NCI-H748 treated with DMSO at 0.1 percent for 48 hours (cell line): ENCODE measurements at places on chromosomes 5 and 9.
A peak's percentile ranks its signal among the peaks of the same experiment; 100 is the strongest.

DNA sequence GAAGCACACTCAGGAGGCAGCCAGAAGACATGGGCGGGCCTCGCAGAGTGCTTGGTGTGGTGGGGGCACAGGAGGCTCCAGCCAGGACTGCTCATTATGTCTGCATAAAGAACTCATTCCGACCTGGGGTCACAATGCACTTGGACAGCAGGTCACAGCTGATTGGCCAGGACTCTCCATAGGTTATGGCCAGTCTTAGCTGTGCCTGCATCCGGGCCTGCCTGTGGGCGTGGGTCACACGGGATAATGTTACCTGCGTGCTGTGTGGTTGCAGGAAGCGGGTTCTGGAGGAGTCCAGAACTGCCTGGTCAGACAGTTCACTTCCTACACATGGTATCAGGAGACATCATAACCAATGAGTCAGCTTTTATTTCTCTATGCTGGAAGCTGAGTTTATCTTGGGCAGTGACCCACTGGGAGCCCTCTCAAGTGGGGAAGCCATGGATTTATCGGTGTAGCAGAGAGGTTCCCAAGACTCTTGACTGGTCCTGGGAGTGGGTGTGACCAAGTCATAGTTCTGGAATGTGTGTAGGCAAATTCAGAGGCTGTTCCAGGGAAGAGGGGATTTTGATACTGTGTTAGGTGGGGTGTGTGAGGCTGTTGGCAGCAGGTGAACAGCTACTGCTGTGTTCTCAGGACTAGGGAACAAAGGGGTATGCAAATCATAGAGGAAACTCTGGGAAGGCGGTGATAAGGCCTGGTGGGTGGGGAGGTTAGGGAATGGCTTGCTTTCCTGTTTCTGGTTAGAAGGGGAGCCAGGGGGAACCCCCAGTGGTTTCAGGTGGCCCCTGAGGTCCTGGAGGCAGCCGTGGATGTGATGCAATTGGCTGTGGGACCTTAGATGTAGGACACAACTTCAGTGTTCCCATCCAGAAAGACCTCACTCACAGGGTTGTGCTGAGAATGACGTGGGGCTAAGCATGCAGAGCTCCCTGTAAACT is 51.3 kb downstream of the ARHGEF37 start:
- DNase-seq = no peak

DNA sequence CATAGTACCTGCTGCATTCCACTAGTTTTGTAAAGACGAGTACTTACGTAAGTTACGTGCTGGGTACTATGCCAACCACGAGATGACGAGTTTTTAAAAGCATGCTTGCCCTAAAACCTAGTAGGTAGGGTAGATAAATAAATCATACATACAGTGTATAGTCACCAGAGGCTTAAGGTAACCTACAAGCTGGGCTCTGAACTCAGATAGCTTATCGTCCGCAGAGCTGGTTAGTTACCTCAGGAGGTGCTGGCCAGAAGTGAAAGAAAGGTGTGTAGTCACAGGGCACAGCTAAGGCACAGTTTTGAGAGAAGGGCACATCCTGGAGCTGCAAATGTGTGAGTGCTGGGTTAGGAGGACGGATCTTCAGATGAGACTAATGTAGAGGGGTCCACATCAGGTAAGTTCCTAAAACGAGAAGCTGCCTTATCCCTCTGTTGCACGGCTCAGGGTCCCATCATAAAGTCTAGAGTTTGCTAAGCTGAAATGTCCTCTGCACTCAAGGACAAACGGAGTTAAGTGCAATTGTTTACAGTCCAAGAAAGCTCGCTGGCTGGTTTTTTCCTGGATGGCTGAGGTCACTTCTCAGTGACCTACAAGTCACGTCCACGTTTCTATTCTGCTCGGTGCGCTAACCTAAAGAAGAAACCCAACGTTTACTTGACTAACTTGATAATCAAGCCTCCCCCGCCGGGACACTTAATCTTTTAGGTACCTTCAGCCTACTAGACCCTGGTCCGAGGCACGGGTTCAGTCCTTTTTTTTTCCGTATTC is 1.1 kb upstream of the SNX24 start:
- DNase-seq = no peak

DNA sequence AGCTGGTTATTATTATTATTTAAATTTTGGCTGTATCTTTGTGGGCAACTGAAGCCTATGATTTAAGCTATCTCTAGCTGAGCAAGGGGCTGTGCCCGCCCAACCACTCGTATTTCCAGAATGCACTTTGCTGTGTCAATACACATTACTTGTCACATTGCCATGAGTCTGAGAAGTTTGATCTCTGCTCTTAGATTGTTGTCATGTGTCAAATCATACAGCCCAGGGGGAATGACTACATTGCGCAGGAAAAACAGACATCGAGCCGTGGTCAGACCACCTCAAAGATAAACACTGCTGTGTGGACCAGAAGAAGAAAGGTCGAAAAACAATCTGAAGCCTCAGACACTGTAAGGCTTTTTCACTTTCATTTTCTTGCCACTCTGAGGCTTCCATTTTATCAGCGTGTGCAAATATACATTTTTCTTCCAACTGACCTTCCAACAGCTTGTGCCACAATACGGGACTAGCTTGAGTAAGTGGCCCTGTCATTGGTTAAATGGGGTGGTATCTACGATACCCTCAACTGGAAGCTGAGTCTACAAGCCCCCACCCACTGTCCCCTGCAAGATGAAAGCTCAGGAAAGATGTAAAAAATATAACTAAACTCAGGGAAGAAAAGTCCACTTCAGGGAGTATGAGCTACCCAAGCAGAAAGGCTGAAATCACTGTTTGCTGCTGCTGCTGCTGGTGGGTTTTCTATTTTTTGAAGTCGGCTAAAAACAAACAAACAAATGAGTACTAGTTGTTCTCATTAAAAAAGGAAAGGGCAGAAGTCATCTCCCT is 603.0 kb downstream of the BNC2 start:
- peak; percentile 21 for DNase-seq

- DNase-seq = no peak
Observed at GRCh38 chr9:81893929-81894328, 34.3 kb upstream of the SPATA31D4 start.

DNA sequence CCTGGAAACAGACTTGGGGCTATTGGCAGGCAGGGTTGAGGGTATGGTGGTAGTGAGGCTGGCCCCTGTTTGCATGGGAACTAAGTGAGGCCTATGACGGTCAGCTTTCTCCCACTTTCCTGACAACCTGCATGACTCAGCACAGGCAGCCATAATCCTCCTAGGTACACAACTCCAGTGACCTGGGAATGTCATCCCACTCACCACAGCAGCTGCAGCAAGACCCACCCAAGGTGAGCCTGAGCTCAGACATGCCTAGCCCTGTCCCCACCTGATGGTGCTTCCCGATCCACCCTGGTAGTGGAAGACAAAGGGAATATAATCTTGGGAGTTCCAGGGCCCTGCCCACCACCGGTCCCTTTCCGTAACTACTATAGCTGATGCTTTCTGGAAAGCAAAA is 178.7 kb downstream of the NDUFS4 start:
- DNase-seq = no peak

DNA sequence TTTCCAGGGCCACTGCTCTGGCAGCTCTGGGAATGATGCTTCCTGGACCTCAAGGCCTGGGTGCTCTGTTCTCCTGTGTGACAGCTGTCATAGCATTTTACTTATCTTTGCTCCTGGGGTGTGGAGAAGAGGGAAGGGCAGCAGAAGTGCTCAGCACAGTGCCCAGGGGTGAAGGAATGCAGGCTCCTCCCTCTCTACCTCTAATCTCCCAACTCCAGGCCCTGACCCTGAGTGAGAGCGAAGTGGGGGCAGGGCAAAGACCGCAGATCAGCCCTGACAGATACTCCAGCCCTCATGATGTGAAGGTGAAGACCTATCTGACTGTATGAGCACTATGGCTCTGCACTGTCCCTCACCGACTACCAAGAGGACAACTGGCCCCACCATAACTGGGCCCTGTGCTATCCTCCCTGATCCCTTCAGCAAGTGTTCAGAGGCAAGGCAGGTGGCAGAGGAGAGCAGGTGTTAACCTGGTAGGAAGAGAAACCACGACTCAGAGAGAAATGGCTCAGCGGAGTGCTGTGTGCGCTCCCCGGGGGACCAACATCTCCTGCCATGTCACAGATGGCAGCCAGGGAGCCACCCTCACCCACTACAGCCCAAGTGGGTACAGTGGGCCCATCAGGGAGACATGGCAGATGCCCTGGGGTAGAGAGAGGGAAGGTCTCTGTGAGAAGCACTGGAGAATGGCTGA is 16.8 kb downstream of the ACSL6 start:
- no peak for DNase-seq

- no peak for DNase-seq
Observed at GRCh38 chr9:112249277-112249676, 74.2 kb upstream of the SUSD1 start.

- no peak for DNase-seq
Observed at GRCh38 chr5:110064603-110065268, 375.0 kb downstream of the MAN2A1 start.

DNA sequence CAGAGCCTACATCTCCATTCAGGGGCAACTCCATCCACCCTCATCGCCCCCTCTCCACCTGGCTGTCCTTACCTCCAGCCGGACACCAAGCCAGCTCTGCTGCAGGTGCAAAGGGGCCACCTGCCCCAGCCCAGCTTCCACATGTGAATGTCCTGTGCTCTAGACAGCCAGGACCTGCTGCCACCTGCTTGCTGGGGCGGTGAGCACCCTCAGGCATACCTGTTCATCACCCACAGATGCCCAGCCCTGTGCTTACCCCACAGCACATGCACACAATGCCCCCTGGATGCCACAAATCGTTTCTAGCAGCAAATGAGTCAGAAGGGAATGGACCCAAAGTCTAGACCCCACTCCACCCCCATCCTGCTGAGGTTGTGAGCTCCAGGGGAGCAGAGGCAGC is 13.3 kb upstream of the NKD2 start:
- DNase-seq = no peak

GRCh38 chr9:108579757-108580439 is 275.9 kb downstream of the ACTL7B start:
- no peak for DNase-seq

GRCh38 chr9:93900971-93901861 is 53.9 kb downstream of the BARX1 start:
- DNase-seq = no peak

DNA sequence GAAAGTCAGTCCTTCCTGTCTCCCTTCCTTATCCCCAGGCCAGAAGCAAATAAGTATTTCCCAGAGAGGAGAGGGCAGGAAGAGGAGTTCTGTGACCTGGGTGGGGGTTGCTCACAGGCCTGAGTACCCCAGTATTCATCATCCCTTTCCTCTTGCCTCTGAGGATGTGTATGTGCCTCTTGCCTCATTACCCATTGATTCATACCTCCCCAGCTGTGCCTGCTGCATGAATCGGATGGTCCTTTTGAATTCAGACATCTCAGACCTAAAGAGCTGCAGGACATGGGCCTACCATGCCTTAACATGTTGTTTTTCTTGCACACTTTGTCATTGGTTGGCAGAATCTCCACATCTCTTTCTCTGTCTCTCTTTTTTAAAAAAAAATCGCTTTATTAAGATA is 112.8 kb upstream of the SHB start:
- no peak for DNase-seq

DNA sequence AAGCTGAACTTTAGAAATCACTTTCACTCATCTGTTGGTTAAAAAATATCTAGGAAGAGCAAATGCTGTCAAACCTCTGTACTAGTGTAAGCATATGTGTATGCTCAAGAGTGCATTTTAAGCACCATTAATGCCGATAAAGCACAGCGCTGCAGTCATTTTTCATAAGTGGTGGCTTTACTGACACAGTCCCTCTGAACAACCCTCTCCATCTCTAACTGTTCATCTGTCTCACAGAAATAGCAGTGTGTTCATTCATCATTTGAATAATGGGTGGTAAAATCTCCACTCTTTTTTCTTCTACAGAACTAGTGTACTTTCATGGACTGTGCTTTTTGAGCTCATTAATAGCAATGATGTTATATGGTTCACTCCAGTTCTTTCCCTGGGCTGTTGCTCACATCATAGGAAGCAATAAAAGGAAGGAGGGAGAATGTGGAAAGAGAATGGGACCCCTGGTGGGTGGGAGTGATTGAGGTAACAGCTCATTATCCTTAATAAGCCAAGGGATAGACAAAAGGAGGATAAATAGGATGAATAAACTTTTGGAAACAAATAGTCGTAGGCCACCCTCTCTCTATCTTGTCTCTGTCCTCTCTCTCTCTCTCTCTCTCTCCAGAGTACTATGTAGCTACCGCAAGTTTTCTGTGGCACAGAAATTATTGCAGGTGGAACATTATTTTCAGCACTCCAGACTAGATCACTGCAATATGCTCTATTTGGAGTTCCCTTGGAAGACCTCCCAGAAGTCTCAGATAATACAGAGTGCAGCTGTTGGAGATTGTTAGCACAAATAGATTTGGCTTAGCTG is 117.9 kb upstream of the PRDM9 start:
- no peak for DNase-seq

GRCh38 chr5:140842798-140843733 is 2.1 kb downstream of the PCDHA8 start:
- no peak for DNase-seq

DNA sequence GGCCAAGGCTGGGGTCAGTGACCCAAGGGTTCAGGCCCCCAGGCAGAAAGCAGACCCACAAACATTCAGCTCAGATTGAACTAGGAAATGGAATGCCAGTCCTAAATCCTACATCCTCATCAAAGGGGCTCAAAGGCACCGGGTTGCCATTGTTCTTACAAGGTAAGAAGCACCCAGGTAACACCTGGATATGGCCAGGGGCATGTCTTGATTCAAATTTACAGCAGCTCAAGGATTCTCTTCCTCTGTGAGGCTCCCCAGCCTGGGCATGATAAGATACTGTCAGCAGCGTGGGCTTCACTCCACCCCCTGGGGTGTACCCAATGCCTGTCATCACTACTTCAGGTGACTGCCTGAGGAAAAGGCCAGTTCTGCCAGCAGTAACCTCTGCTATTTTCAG is 92.1 kb upstream of the FSTL4 start:
- DNase-seq = no peak

- DNase-seq = no peak
Observed at GRCh38 chr5:95533106-95533505, 21.7 kb downstream of the SKIC3 start.

DNA sequence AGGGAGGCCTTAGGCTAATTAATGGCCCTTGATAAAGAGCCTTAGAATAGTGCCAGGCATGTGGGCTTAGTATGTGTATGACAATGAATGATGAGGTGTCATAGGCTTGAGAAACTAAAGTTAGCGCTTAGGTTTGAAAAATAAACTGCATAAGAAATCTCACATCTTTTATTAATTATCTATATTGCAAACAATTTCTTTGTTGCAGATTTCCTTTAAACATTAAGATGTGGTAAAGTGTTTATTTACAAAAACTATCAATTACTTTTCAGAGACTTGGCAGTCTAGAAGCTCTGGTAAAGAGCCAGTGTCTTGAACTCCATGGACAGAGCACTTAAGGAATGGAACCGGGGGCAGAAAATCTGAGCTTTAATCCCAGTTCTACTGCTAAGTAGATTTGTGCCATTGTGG is 23.1 kb downstream of the MAP1B start:
- no peak for DNase-seq

GRCh38 chr9:21119093-21119770 is 22.4 kb downstream of the IFNW1 start:
- DNase-seq = no peak

- DNase-seq = no peak
Observed at GRCh38 chr5:77232574-77233358, 22.3 kb downstream of the PDE8B start.

GRCh38 chr5:134228624-134229023 is 2.8 kb upstream of the PPP2CA start:
- no peak for DNase-seq

- DNase-seq = peak; percentile 85
Observed at GRCh38 chr5:53478411-53479044, 1.9 kb upstream of the FST start.
